Cardiac atrium fibroblast (primary cell): ENCODE measurements at places on chromosomes 13 and 19. TPM values are rescaled to one million over a fixed set of nuclear protein-coding genes. Genes with fewer than 3 reads are reported as not detected.

ZNF415 gene
- total RNA-seq = 1.5 and 4.3 TPM in 2 replicates

MEIOSIN gene
- total RNA-seq = not detected in 2 replicates

ATP7B gene
- total RNA-seq = 5.2 and 6.0 TPM in 2 replicates

N4BP2L1 gene
- total RNA-seq = 0.81 and 7.0 TPM in 2 replicates

ANKRD24 gene
- 0.49 and 0.90 TPM in 2 replicates for total RNA-seq

EBPL gene
- total RNA-seq = 93.3 and 100 TPM in 2 replicates

NAXD gene
- 19.1 and 23.6 TPM in 2 replicates for total RNA-seq

KLK14 gene
- not detected in 2 replicates for total RNA-seq

GIPR gene
- under 0.01 and 0.49 TPM in 2 replicates for total RNA-seq

ZNF850 gene
- 2.3 and 2.8 TPM in 2 replicates for total RNA-seq

TICAM1 gene
- 2.9 and 3.2 TPM in 2 replicates for total RNA-seq

SLAIN1 gene
- total RNA-seq = 0.65 TPM in 1 of 2 replicates, not detected in the other

ZNF790 gene
- total RNA-seq = 2.9 and 6.3 TPM in 2 replicates

NDUFA11 gene
- total RNA-seq = 316 TPM in 2 replicates

FPR1 gene
- total RNA-seq = 0.18 TPM in 1 of 2 replicates, not detected in the other

URAD gene
- total RNA-seq = not detected in 2 replicates

OR7A5 gene
- not detected in 2 replicates for total RNA-seq

PROZ gene
- not detected in 2 replicates for total RNA-seq

CCDC194 gene
- not detected in 2 replicates for total RNA-seq

SSC5D gene
- total RNA-seq = 7.0 and 7.9 TPM in 2 replicates

RASAL3 gene
- total RNA-seq = 0.16 TPM in 1 of 2 replicates, not detected in the other

HNRNPL gene
- total RNA-seq = 179 and 198 TPM in 2 replicates

GPR12 gene
- not detected in 2 replicates for total RNA-seq

MUC16 gene
- not detected in 2 replicates for total RNA-seq

CYP2A6 gene
- not detected in 2 replicates for total RNA-seq

DACH1 gene
- total RNA-seq = 0.36 and 0.49 TPM in 2 replicates
